Right hindlimb (tissue), 1 donor: ENCODE measurements at places on chromosomes 1 and 21.

GRCh38 chr1:231443363-231443762, 21.3 kb upstream of the EGLN1 start:
- no peak for DNase-seq

GRCh38 chr1:26915204-26915842, 1.5 kb upstream of the NR0B2 start:
- DNase-seq, result no peak

DNA sequence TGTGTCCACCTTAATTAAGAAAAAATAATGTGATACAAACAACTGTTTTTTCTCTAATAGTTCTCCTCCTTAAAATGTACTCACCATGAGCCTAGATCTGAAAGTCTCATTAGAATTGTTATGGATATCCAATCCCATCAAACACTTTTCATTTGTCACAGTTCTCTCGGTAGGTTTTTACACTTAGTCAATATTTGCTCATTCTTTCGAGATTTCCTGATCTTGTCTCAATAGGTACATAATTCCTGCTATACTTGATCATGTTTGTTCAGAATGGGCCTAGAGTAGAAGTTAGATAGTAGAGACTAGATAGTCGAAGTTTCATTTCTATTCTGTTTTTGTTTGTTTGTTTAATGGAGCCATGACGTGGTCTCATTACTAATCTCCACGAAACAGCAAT, 2005.7 kb downstream of the NCAM2 start:
- DNase-seq, result no peak

- DNase-seq, result no peak
Measured at GRCh38 chr1:51421964-51422363, 91.6 kb upstream of the TTC39A start.

- DNase-seq, result no peak
Measured at GRCh38 chr1:206911064-206911663, 10.6 kb downstream of the FCMR start.

DNA sequence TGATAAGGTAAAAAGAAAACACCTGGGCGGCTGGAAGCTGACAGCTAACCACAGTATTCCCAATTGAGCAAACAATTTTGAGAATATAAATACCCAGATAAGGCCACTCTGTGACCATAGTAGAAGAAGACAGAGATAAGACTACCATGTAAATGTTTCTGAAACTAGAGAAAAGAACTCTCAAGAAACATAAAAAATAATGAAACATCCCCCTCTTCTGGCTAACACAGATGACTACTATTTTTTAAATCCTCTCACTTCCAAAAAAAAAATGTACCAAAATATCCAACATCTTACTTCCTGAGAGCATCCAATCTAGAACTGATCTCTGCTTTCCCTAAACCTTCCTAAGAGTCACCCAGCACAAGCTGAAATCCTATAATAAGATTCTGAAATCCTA, 125.9 kb downstream of the HFM1 start:
- no peak for DNase-seq

DNA sequence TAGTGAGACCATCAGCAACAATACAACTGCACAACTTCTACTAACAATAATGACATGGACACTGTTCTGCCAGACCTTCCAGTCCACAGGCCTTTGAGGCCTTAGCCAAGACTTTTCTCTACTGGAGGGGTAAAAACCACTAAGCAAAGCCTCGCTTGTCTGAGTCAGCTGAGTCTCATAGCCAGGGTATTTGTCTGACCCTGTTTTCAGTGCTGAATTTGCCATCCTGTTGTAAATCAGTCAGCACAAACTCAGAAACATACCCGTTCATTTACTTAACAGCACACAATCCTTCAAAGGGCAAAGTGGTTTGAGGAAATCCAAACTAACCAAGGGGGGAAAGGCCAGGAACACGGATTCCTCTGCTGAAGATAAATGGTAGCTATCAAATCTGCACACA, 537.8 kb downstream of the SMYD3 start:
- no peak for DNase-seq

DNA sequence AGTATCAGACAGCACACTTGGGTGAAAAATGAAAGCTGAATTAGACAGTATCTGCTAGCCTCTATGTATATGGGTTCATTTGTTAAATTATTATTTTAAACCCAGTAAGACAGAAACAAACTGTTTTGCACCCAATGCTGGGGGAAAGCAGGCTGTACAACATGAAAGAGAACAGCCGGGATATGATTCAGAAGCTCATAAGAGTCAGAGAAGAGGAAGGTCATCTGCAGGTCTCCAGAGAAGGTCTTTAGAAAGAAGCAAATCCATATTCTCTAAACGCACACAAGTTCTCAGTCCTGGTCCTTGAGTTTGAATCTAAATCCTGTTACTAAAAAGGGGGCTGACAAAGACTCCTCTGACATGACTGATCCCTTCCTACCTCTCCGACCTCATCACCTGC, 155.1 kb downstream of the SIPA1L2 start:
- DNase-seq, result no peak

GRCh38 chr1:183248989-183249691, 63.1 kb downstream of the LAMC2 start:
- no peak for DNase-seq

DNA sequence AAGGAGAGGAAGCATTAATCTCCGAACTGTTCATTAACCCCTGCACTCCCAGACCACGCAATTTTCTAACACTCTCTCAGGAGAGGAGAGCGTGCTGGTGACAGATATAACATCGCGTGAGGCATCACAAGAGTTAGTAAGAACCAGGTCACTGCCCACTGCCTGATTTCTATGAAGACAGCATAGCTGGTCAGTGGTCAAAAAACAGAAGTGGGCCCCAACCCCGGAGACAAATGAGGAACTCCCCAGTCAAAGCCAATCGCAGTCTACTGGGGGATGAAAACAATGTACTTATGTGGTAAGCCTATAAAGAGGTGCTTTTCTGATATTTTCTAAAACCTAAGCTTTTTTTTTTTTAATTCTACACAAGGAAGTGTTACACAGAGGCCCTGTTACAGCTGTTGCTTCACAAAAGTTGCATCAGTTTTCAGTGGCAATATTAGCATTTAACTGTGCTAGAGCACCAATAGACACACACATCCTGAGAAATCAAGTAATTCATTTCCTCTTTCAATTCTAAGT, 231.8 kb upstream of the IRF2BP2 start:
- DNase-seq, result no peak
